ENCODE measurements at places on chromosomes 7 and 10.
A peak's percentile ranks its signal among the peaks of the same experiment; 100 is the strongest.

DNA sequence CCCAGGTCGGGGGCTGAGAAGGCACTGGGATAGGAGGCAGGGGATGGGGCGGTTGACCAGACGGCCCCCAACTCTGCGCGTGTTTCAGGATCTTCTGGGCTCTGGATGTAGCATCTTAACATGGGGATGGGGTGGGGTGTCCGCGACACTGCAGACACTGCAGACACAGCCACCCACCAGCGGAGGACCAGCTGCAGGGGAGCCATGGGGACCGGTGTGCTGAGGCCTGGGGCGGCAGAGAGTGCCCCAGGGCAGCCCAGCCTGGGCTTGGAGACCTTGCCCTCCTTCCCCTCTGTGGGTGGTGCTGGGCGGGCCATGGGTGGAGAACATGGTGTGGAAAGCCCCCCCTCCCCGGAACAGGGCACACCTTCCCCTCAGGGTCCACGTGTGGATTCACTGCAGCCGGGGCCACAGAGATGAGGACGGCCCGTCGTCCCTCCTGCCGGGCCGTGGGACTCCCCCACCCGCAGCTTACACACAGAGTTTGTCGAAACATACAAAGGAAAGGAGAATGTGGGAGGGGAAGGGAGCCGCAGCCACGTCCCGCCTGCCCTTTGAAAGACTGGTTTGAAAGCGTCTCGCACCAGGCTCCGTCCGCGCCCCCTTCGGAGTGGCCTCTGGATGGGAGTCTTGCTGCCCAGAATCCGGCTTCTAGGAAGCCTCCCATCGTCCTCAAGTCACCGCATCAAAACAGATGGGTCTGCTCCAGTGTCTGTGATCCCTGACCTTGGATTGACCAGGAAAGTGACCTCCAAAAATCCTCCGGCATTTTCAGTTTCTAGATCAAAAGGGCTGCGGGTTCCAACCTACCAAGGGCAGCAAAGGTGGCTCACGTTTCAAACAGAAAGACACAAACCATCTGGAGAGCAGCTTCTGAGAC is 91.5 kb upstream of the TCERG1L start:
- no peak for DNase-seq

- DNase-seq = peak; percentile 59
Observed at GRCh38 chr7:7761340-7761973, 43.0 kb upstream of the RPA3 start.

GRCh38 chr10:15035385-15036301 is 8.1 kb upstream of the OLAH start:
- DNase-seq = no peak

DNA sequence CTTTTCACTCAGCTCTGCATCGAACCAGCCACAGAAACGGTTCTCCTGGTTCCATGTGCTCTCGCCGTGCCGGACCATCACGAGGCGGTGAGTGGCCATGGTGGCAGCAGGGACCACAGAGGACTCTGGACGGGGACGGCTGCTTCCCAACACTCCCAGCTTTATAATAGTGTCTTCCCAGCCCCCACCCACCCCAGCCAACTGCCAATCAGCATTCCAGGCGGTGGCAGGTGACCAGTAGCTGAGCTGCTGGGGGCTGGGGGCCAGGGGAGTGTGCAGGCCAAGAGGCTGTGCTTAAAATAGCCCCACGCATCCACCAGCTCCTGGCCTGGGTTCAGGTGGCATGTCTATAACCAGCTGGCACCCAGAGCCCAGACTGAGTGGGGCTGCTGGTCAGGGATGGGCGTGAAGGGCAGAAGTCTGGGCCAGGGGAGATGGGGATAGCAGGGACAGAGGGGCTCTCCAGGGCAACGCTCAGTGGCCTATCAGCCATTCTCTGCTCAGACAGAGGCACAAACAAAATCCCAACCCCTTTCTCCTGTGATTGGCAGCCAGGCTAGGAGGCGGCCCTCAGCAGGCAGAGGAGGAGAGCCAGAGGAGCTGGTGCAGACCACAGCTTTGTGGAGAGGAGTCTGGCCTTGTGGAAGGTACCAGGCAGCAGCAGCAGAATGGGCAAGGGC is at the start of gene PGAM2:
Gene PGAM2, minus strand, starts transcription at position 137 of the 680 bp plus-strand sequence. Its CDS starts 38 bp downstream, at position 99.
- DNase-seq = no peak

- no peak for DNase-seq
Observed at GRCh38 chr7:107668296-107668695, 7.7 kb downstream of the SLC26A4 start.

DNA sequence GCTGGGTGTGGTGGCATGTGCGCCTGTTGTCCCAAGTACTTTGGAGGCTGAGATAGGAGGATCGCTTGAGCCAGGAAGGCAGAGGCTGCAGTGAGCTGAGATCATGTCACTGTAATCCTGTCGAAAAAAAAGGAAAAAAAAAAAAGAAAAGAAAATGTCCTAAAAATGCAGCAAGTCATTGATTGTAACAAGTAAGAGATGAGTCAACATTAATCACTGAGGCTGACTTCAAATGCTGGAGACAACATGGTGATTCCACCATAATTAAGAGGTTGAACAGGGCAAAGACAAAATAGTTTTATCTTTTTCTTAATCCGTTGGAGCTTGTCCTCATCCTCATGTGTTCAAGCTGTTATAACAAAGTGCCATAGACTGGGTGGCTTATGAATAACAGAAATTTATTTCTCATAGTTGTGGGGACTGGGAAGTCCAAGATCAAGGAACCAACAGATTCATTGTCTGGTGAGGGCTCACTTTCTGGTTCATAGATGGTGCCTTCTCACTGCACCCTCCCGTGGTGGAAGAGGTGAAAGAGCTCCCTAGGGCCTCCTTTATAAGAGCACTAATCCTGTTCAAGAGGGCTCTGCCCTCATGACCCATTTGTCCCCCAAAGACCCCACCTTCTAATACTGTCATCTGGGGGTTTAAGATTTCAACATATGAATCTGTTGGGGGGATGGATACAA is 60.3 kb downstream of the TBXAS1 start:
- DNase-seq = no peak

- DNase-seq = no peak
Observed at GRCh38 chr7:45080958-45081669, 7.7 kb downstream of the NACAD start.

GRCh38 chr10:124563320-124564040 is 101.9 kb downstream of the LHPP start:
- DNase-seq = no peak

DNA sequence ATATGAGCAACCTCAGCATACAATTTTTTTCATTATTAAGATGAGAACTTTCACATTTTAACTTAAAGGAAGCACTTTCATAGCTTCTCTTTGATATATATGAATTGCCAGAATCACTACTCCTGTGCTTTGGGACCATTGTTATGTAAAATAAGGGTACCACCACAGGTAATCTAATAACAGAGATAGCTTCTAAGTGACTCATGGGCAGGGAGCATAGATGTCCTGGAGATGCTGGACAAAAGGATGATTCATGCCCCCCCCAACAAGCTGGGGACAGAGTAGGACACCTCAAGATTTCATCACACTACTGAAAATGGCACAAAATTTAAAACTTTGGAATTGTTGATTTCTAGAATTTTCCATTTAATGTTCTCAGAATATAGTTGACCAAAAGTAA is 641.1 kb downstream of the PCDH15 start:
- DNase-seq = no peak

DNA sequence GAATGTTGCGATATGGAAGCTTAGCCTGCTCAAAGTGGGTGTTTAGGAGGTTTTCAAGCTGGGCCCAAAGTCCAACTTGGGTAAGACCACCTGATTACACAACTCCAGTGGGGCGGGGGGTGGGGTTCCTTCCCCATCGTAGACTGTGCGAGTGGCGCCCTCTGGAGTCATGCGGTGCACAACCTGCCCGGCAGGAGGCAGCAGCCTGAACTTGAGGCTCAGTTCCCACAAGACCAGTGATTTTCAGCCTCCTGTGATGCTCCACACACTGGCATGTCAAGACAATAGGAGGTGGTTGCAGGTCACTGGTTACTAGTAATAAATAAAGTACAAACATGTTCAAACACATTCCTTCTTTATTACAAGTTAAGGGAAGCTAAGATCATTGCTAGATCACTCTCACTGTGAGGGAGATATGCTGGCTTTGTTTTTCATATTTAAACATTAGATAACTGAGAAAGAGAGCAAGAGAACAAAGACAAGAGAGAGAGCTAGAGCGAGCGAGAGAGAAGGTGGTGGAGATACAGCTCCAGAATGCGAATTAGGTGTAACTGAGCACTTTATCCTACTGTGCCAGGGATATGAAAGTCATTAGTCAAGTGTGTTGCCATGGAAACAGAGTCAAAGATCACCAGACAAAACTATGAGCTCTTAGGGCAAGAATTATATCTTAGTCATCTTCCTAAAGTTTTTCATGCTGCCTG is 97.4 kb upstream of the BMPER start:
- DNase-seq = no peak

DNA sequence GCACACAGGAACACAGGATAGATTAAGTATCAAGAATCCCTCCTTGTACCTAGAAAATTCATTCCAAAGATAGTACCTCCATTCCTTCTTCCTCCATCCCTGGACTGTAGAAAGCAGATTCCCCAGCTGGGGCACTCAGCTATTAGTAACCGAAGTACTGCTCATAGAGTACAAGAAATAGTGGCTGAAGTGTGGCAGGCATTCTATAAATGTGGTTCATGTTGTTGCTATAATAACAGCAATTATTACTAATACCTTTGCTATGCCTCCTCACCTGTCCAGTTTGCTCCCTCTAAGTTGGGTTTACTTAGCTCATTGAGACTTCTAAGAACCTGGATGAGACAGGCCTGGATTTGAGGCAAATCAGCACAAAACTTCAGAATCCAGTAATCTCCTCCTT is 453.2 kb downstream of the GRM8 start:
- no peak for DNase-seq

DNA sequence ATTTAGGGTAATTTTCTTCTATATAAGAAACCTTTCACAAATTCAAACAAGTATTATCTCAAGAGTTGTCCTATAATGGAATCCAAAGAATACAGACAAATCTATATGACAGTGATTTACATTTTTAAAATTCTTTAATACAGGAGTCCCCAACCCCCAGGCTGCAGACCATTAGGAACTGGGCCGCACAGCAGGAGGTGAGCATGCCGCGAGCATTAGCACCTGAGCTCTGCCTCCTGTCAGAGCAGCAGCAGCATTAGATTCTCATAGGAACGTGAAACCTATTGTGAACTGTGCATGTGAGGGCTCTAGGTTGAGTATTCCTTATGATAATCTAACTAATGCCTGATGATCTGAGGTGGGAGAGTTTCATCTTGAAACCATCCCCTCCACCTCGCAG is 37.7 kb downstream of the SNX13 start:
- DNase-seq = no peak

- DNase-seq = no peak
Observed at GRCh38 chr7:84924353-84924752, 262.5 kb downstream of the SEMA3D start.

DNA sequence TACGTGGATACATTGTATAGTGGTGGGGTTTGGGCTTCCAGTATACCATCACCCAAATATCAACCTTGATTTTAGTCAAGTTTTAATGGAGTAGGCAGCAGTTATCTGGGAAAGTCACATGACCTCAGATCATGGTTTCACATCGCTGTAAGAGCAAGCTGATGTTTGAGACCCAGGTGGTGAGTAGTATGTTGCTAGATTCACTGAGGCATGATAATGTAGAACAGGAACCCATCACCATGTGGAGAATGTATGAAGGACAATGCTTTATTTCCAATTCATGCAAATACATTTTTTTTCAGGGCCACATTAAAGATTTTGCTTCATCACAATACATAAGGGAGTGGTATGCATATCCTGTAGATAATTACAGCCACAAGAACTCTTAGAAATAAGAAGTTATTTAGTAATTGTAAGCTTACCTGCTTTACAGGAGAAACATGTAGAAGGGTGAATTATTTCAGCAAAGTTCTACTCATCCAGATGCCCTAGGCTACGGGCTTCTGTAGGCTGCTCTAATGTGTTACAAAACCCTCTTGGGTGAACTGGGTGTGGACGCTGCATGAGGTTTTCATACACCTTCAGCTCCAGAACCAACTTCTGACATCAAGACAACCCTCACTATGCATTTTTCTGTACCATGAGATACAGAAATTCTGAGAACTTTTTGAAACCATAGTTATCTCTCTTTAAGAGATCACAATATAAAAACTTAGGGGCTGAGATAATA is 27.6 kb upstream of the LAMB4 start:
- no peak for DNase-seq

GRCh38 chr10:48708144-48708543 is 23.5 kb downstream of the WDFY4 start:
- DNase-seq = no peak

- DNase-seq = no peak
Observed at GRCh38 chr10:128573986-128574385, 447.8 kb upstream of the MKI67 start.

DNA sequence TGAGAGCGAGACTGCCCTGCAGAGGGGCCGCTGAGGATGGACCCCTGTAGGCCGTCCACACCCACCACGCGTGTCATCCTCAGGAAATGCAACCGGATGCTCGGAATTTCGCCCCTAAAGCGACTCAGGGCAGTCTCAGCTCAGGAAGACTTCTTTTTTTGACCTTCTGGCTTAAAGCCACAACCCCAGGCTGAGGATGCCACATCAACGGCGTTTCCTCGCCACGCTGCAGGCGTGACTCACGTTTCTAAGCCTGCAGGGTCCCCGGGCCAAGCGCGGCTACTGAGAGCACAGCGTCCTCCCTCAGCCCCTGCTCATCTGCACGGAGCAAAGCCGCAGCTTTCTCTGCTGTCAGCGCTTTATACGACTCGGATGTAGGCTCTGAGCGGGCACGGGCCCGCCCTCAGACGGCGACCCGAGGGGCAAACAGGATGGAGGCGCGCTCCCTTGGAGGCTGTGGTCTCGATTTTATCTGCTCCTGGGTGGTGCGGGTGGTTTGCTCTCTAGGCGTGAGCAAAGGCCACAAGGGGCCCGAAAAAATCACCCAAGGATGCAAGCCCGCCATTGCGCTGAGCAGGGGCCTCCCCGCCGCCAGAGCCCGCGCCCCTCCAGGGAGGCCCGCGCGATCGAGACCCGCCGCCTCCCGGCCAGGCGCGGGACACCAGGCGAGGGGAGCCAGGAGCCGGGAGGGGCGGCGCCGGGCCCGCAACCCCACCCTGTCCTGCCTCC is 726 bp upstream of the INSIG1 start:
- peak; percentile 85 for DNase-seq

DNA sequence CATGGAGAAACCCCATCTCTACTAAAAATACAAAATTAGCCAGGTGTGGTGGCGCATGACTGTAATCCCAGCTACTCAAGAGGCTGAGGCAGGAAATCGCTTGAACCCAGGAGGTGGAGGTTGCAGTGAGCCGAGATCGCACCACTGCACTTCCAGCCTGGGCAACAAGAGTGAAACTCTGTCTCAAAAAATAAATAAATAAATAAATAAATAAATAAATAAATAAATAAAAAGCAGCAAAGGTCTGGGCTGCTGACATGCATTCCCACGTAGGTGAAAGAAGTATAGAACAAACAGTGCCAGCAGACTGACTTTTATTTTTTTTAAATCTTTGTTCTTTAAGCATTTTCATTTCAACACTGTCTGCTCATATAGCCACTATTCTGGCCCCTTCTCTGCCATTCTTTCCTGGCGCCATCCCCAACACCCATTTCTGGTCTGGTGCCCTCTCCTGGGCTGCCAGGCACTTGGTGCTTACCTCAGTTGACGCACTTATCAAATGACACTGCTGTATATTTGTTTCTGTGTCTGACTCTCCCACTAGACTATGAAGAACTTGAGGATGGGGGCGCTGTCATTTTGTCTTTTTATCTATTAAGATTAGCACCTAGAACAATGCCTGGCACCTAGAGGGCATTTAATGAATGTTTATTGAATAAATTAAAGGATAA is 15.6 kb downstream of the FAM107B start:
- DNase-seq = peak; percentile 25

All from naive thymus-derived CD4-positive, alpha-beta T cell (primary cell).